T-cell (primary cell): ENCODE measurements at places on chromosomes 3 and 15. TPM values are rescaled to one million over a fixed set of nuclear protein-coding genes. Genes with fewer than 3 reads are reported as not detected.

Gene TUSC7
- total RNA-seq: not detected

DNA sequence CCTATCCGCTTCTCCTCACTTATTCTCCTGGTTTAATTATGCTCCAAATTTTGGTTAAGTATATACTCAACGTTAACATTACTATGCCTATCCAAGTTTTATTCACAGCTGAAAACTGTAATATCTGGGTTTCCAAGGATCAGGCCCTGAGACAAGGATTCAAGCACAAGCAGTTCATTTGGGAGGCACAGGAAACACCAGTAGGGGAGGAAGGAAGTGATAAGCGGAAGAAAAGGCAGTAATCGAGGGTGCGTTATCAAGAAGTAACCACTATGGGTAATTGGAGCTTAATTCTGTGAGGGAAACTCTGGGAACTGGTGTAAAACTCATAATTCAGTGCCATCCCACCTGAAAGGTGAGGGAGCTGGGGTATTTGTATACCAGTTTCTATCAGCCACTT is 120.3 kb downstream of the KCNAB1 start:
- no peaks in the 10 kb centered on the region for H3K4me1 ChIP-seq
- DNase-seq: no peak
- no peaks in the 10 kb centered on the region for H3K36me3 ChIP-seq
- H3K4me3 ChIP-seq: no peak overlapping the region

Gene GPX1
- 73.8 TPM for total RNA-seq

GRCh38 chr3:141087778-141088130 is 36.6 kb downstream of the SPSB4 start:
- no peaks in the 10 kb centered on the region for H3K4me1 ChIP-seq
- H3K36me3 ChIP-seq: no peaks in the 10 kb centered on the region
- H3K27me3 ChIP-seq: no peaks in the 10 kb centered on the region
- no peak overlapping the region for H3K27ac ChIP-seq
- DNase-seq: no peak
- no peak overlapping the region for H3K4me3 ChIP-seq

DNA sequence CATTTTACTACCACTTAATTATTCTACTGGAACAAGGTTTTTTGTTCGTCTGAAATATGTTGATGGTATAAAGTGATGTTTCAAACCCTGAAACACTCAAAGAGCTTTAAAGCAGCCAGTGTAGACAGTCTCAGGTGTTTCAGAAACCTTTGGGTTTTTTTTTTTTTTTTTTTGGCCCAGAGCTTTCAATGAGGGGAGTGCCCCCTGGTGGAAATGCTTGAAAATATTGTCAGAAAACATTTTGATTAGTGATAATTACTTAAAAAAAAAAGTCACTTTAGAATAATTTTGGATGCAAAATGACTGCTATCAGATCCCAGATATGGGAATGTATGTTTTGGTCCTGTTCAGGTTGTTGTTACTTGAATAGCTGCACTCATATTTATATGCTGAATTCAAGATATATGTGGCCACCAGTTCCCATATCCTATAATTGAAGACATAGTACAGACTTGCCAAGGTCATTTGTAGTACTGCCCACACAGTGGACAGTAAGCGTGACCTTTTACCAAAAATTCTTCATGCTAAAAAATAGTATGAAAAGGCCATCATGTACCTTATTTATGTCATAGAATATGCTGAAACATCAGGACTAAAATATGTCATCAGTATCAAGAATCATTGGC is 35.9 kb downstream of the SATB1 start:
- H3K27ac ChIP-seq: no peak overlapping the region
- H3K36me3 ChIP-seq: no peaks in the 10 kb centered on the region
- no peaks in the 10 kb centered on the region for H3K27me3 ChIP-seq
- H3K4me3 ChIP-seq: no peak overlapping the region
- DNase-seq: no peak
- peaks cover 79% of the 10 kb centered on the region for H3K4me1 ChIP-seq

GRCh38 chr15:96234109-96234892 is 96.2 kb upstream of the NR2F2 start:
- no peaks in the 10 kb centered on the region for H3K4me1 ChIP-seq
- H3K36me3 ChIP-seq: no peaks in the 10 kb centered on the region
- no peak for DNase-seq

Gene TRPM1
- not detected for total RNA-seq

Gene ATXN7
- total RNA-seq: 116 TPM

Gene MESD
- 32.8 TPM for total RNA-seq

Gene LARP6
- total RNA-seq: 0.49 TPM

Gene NISCH
- total RNA-seq: 157 TPM

DNA sequence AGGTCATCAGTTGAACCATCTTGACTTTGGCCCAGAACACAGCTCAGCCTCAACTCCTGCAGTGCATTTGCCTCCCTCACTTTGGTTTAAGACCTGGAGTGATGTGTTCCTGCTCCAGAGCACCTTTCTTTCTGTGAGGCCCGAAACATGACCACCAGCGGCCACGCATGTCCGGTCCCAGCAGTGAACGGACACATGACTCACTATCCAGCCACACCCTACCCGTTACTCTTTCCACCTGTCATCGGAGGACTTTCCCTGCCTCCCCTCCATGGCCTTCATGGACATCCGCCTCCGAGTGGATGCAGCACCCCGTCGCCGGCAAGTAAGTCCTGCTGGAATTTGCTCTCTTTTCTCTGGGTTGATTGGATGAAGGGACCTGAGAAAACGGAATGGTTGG is 253.8 kb upstream of the RARB start:
- no peaks in the 10 kb centered on the region for H3K36me3 ChIP-seq
- H3K27me3 ChIP-seq: no peaks in the 10 kb centered on the region

DNA sequence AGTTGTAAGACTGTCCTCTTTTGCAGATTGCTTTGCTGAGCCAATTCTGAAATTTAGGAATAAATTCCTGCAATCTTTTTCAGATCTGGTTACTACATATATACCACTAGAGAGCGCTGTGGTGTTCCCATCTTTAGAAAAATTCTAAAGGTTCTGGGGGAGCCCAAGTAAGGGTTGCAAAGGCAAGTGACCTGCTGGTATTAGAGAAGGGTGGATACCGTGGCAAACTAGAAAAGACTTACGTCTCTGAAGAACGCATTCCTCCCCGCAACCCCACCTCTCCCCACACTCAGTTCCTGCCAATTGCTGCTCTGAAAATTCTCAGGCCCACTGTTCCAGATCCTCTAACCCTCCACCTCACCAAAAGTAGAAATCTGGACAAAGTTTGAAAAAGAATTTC is 48.5 kb downstream of the EFHB start:
- no peak for DNase-seq
- no peaks in the 10 kb centered on the region for H3K27me3 ChIP-seq
- no peaks in the 10 kb centered on the region for H3K4me1 ChIP-seq

Gene GPR27
- total RNA-seq: 0.73 TPM

DNA sequence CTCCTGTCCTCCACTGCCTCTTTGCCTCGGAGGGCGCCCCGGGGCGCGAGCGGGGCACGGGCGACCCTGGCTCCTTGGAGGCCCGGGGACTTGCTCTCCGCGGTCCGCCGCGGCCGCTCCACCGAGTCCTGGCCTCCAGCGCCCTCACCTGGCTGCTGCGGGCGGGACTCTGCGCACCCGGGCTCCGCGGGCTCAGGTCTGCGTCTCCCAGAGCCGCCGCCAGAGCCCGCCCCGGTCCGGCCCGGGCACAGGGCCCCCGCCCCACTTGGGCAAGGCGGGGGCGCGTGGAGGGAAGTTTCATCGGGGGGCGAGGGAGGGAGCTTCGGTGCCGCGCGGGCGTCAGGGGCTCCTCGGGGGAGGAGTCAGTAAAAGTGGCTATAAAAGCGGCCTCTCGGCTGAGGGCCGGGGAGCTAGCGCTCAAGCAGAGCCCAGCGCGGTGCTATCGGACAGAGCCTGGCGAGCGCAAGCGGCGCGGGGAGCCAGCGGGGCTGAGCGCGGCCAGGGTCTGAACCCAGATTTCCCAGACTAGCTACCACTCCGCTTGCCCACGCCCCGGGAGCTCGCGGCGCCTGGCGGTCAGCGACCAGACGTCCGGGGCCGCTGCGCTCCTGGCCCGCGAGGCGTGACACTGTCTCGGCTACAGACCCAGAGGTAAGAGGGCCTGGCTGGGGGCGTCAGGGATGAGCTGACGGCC is at the start of gene CEMIP:
Gene CEMIP (plus strand): TSS at position 407 of the 694 bp plus-strand sequence. CDS start 94,510 bp downstream, outside the sequence.
- H3K27ac ChIP-seq: no peak within 1 kb of the TSS
- no peaks in the 10 kb centered on the region for H3K36me3 ChIP-seq
- H3K4me1 ChIP-seq: no peaks in the 10 kb centered on the region
- no peak within 1 kb of the TSS for H3K4me3 ChIP-seq

Gene SERPINI2
- total RNA-seq: not detected

DNA sequence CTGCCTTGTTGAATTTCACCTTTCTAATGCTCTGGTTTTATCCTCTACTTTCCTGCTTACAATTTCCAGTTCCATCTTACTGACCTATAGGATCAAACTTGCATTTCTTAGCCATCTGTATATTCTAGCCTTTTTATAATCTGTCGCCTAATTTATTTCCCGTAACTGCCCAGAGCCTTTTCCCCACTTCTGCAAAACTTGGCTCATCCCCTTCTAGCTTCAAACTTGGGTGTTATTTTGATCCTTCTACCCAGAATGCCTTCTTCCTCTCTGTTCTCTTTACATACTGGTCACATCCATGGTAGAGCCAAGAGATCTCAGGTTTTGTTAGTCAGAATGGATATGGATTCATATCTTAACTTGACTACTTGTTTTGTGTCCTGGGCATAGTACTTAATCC is 2.6 kb downstream of the SACM1L start:
- no peak overlapping the region for H3K4me3 ChIP-seq
- DNase-seq: no peak

DNA sequence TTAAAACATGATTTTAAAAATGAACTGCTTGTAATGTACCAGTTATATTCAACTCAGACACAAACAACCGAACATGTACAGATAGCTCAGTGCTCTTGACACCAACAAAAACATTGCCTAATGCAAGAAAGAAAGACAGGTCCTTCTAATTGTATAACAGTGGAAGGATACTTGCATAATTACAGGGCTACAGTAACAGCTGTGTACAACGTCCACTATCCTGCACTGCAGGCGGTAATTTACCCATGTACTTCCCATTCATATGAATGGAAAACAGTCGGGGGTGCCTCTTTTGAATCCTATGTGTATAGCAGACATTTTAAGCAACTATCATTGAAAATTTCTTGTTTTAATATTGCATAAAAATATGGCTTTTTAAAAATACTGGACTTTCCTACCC is 41.1 kb upstream of the PLSCR5 start:
- H3K27ac ChIP-seq: no peak overlapping the region
- H3K36me3 ChIP-seq: no peaks in the 10 kb centered on the region
- H3K27me3 ChIP-seq: no peaks in the 10 kb centered on the region
- no peak for DNase-seq

Gene SYNPR
- not detected for total RNA-seq

DNA sequence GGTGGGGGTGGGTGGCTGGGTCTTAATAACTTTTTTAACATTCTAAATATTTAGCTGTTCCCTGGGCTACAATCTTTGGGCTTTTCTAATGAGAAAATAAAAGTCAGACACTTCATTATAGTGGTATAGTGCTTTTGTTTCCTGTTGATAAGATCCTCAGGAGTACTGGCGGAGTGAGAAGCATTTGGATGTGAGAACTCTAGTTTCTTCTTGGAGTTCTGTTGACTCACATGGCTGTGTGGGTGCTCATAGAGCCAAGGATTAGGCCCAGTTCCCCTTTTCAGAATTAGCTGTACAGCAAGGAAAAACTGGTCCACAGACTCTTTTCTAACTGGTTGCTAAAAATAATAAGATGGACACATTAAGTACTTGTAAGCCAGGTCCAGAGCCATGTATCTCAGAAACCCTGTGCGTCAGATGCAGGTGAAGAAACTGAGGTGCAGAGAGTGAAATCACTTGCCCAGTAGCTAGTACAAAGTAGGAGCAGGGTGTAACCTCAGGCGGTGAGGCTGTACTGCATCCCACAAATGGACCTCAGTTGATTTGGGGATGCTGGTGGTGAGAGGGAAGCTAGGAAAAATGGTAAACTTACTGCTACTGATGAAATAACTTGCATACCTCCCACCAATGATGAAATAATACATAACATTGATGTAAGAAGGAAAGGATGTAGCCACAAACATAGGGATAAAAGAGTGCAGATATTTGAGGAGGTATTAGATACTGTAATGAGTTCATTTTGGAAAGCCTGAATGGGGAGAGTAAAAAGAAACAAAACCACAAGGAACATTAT is 2.3 kb downstream of the ITPR1 start:
- H3K4me1 ChIP-seq: peaks cover 16% of the 10 kb centered on the region
- no peak overlapping the region for H3K4me3 ChIP-seq
- no peaks in the 10 kb centered on the region for H3K27me3 ChIP-seq
- peak overlapping the region; percentile 64 for H3K27ac ChIP-seq
- H3K36me3 ChIP-seq: peaks cover 6% of the 10 kb centered on the region

GRCh38 chr15:29968895-29969561 is 113.7 kb upstream of the GOLGA8J start:
- H3K36me3 ChIP-seq: no peaks in the 10 kb centered on the region
- DNase-seq: no peak
- H3K4me1 ChIP-seq: no peaks in the 10 kb centered on the region
- no peak overlapping the region for H3K4me3 ChIP-seq

GRCh38 chr15:33618350-33618749 is 307.6 kb downstream of the RYR3 start:
- DNase-seq: no peak
- no peaks in the 10 kb centered on the region for H3K4me1 ChIP-seq
- H3K27me3 ChIP-seq: no peaks in the 10 kb centered on the region
- H3K36me3 ChIP-seq: no peaks in the 10 kb centered on the region
- H3K27ac ChIP-seq: no peak overlapping the region

DNA sequence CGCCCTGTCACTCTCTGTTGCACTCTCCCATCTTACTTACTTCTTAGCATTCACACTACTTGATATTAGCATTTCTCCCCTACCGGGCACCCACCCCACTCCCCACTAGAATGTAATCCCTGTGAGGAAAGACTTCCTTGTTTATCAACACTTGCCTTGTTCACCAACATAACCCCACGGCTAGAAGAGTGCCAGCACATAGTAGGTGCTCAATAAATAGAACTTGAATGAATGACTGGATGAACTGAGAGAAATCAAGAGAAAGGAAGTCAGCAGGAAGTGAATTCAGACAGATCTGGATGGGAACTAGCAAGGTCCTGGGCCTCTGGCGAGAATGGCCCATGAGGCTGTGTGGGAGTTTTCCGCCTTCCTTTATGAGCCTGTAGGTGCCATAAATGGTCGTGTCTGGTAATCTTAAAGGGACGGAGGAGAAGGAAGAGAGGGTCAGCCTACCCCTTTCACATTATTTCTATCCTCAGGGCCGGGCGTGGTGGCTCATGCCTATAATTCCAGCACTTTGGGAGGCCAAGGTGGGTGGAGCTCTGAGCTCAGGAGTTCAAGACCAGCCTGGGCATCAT is 42.4 kb upstream of the HERC1 start:
- no peak overlapping the region for H3K27ac ChIP-seq
- H3K36me3 ChIP-seq: no peaks in the 10 kb centered on the region
- H3K4me3 ChIP-seq: no peak overlapping the region
- no peaks in the 10 kb centered on the region for H3K4me1 ChIP-seq
- no peaks in the 10 kb centered on the region for H3K27me3 ChIP-seq

Gene CHRNA3
- not detected for total RNA-seq

Gene SLC22A13
- total RNA-seq: 0.79 TPM

Gene CHRM5
- not detected for total RNA-seq
